ENCODE measurements at places on chromosomes 3 and 15.

DNA sequence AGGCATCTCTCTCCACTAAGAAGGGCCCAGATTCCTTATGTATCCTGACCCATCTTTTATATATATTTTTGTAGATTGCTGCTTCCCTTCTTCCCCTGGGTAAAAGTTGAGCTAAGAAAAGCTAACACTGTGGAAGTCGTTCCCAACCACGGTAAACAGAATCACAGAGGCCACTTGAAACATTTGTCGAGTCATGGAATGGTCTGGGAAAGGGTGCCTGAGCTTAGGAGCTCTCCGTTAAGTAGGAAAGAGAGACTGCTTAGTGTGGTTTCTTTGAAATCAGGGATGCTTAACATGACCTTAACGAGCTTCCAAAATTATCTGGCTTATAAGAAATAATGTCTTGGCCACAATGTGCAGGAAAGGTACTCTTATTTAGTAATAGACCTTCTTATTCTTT lies 45.6 kb downstream of the ARNT2 start:
- DNase-seq, result no peak

- no peak for DNase-seq
These were observed 56.3 kb upstream of the CHD2 start for GRCh38 chr15:92843814-92844213.

DNA sequence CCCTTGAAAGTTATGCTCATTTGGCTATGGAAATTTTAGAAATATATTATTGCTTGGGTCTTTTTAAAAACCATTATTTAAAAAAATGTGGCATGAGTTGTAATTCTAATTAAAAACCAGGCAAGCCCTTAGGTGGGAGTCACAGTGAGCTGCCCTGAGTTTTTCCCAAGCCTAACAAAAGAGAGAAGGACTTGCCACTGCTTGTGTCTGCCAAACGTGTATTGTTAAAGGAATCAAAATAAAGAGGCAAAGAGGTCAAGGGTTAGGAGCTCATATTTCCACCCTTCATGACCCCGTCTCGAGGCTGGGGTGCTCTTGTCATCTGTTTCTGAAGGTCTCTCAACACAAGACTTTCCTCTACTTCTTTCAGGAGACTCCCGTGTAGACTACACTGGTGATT lies 321.1 kb downstream of the ZIC1 start:
- no peak for DNase-seq

DNA sequence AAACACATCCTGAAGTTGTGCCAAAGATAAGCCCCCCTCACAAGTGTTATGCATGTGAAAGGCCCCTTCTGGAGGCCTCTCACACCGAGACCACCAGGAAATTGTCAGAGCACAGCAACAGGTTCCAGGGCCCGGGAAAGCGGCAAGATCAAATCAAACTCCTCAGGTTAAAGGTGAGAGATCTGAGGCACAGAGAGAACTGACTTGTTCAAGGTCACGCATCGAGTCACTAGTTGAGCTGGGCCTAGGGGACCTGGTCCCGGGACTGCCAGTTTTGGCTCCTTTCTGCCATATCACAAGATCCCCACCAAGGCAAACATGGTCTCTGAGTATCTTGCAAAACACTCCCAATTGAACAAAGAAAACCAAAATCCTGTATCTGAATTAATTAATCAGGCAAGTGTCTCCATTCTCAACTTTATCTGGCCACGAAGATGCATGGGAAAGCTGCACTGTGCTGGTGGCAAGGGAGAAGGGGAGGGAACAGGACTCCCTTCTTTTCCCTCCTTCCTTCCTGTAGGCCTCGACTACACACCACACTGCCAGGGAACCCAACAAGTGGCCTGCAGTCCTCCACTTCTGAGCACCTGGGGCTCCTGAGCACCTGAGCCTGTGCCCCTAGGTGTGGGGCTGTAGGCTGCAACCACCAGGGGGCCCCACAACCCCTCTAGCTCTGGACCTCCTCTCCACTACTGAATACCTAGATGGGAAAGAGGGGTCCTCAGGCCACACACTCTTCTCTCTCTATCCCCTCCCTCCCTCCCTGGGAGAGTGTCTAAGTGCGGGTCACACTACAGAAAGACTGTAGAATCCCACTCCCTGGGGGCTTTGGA lies 37.3 kb downstream of the ANP32A start:
- DNase-seq, result no peak

DNA sequence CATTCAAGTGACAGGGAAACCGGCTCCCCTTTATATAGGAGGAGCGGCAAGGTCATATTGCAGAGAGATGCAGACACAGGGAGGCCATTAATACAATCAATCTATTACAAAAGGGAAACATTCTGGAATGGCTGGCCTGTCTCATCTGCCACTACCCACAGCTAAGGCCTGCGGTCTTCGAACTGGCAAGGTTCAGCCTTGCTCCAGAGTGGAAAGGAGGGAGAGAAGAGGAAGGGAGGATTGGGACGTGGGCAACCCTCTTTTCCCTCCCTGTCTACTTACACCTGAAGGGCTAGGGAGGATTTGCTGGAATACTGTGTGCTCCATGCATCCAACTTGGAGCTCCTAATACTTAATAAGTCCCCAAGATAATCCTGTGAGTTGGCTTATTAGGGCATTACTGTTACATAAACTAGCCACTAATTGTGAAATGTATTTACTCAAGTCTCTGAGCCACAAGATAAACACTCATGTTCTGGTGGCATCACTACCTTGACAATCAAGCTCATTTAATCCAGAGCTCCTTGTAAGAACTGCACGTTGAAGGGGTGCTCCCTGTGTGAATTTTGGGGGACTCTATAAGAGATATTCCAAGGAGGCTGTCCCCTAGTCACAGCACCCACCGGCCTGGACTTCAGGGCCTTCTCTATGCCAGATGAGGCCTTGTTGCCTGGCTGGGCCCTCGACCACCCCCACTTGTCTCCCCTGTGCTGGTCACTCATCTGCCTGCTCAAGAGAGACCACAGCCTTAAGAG lies 19.7 kb upstream of the CCDC174 start:
- no peak for DNase-seq

- no peak for DNase-seq
These were observed 10.7 kb upstream of the ABTB1 start for GRCh38 chr3:127662001-127662469.

DNA sequence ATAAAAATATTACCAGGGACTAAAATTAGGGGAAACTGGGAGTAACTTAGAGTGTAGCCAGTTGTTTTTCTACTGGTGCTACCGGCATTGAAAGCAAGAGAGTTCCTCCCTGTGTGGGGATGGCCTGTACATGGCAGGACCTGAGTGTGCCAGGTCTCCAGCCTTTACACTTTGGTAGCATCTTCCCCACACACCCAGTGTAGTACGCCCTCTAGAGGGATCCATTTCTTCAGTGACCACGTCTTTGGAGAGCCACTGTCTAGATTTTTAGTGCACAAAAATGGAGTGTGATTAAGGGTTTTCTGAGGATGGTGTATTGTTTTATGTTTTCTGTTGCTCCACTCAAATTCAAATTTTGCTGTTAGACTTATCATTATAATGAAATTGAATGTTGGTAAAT lies 507.0 kb upstream of the TPRG1 start:
- no peak for DNase-seq

GRCh38 chr3:18830087-18830486 lies 318.2 kb upstream of the KCNH8 start:
- DNase-seq, result no peak

GRCh38 chr3:178386401-178386800 lies 149.8 kb upstream of the KCNMB2 start:
- no peak for DNase-seq

DNA sequence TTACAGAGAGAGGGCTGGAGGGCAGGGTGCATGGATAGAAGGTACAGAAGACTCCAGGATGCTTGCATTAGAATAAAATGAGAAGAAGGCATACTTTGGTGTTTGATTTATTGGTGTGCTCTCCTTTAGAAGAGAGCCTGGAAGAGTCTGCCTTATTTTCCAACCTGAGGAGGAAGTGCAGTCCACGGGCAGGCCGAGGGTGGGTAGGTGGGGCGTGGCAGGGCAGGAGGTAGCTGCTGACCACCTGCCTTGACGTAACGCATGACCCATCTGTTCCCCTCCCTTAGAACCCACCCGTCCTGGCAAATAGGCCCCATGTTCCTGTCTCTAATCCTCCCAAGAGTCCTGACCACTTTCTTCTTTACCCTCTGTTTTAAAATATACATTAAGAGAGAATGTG lies 222.3 kb upstream of the LYSMD4 start:
- no peak for DNase-seq

- no peak for DNase-seq
These were observed 22.1 kb upstream of the CDIN1 start for GRCh38 chr15:36557364-36557763.

DNA sequence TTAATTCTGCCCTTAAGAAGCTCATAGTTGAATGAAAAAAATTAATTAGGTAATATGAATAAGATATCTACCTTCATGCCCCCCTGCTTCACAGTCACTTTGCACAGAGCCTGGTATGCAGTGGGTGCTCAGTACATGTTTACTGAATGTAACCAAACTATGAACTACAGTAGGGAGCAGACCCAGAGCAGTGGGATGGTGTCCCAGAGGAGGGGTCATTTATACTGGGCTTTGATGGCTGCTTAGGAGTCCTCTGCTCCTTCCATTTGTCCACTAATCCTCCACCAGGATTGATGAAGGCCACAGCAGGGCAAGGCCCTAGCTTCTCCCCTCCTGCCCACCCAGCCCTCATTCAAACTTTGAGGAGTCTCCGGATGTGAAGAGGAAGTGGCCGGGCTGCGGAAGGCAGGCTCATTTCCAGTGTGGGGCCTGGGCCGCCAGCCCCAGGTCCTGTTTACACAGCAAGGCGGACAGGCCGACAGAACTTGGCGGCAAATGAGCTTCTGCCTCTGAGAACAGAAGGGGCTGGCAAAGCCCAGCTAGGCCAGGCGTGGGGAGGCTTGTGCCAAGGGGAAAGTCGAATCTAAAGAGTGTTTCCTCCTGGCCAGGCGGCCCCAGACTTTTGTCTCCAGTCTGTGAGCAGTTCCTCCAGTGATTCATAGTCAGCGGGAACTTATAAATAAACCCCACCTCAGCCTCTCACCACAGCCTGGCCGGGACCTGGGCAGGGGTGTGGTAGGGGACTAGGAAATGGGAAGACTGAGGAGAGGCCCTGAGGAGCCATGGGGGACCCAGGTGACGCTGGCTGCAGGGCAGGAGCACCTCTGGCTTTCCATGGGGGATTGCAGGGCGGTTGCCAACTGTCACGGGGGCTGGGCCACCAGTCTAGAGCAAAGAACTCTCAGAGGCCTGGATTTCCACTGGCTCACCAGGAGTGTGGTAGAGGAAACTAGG lies 51.6 kb upstream of the LCTL start:
- DNase-seq, result no peak

GRCh38 chr15:84035399-84035766 lies 200.2 kb upstream of the GOLGA6L4 start:
- no peak for DNase-seq

DNA sequence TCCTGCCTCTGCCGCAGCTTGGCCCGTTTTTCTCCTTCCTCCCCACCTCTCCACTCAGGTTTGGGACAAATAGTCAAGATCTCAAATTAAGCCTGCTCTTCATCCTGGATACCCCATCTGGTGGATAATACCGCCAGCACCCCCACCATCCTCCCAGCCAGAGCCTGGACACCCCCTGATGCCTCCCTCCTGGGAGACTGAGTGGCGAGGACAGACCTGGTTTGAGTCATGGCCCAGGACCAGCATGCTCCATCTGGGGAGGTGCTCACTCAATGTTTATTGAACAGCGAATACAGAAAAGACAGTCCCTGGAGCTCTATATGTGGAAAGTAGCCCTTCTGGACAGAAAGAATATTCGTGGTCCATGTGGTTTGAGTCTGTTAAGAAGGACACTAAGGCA lies 23.3 kb downstream of the CTSH start:
- no peak for DNase-seq

- no peak for DNase-seq
These were observed 439.8 kb downstream of the RBMS3 start for GRCh38 chr3:29720665-29721064.

DNA sequence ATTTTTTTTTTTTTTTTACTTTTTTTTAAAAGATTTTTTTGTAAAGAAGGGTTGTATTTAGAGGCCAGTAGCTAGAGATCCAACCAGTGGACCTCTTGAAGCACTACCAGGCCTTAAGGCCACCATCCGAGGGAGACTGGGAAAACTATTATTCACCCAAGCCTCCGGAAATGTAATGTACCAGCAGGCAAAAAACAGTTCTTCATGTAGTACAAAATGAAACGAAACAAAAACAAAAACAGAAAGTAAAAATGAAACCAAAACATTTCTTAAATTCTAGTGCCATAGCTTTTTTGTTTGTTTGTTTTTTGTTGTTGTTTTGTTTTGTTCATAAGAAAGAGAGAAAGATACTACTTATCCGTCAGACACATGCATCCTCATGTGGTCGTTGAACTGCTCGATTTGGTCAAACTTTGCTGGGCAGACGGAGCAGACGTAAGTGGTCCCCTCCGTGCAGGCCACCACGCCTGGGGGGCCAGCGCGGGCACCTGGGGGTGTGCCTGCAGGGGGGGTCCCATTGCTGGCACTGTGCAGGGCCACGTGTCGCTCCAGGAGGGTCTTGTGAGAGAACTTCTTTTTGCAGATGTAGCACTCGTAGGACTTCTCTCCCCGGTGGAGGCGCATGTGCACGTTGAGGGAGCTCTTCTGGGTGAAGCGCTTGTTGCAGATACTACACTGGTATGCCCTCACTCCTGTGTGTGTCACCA lies 45.0 kb downstream of the TIGIT start:
- no peak for DNase-seq

- DNase-seq, result no peak
These were observed 145.0 kb upstream of the GAP43 start for GRCh38 chr3:115478359-115478758.

DNA sequence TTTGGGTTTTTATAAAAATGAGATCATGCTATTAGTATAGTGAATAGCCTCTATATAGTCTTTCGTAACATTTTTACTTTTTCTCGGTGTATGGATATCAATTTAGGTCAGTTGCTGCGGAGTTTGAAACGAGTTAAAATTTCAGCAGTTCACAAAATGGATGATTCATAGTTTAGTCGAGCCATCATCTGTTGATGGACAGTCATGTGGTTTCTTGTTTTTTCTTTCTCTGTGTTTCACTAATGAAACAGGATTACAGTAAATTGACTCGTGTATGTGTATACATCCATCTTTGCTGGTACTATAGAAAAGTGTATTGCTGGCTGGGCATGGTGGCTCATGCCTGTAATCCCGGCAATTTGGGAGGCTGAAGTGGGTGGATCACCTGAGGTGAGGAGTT lies 106.8 kb downstream of the IGF1R start:
- no peak for DNase-seq

GRCh38 chr3:161647936-161648470 lies 151.4 kb downstream of the OTOL1 start:
- DNase-seq, result no peak

DNA sequence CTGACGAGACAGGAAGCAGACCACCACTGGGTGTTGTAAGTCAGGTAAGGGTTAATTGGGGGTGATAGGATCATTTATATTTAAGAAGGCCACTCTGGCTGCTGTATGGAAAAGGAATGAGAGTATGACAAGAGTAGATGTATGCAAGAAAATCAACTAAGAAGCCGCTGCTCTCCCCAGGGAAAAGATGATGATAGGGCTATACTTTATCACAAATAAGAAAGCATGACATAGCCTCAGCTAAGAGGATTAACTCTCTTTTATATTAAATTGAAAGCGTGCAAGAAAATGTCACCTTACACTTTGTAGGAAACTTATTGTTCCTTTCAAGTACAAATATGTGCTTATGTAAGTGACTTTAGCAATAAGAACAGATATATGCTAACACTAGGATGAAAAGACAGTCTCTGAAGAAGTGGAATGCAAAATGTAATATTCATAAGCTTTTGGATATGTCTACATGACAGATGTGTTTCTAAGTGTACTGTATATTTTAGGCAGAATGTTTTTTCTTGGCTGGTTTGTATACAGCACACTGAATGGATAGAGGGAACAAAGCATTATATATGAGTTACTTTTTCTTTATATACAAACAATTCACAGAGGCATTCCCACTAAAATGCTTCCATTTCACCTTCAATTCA lies 8.7 kb upstream of the NDUFB4 start:
- no peak for DNase-seq
